ENCODE measurements at places on chromosomes 12 and 14.

DNA sequence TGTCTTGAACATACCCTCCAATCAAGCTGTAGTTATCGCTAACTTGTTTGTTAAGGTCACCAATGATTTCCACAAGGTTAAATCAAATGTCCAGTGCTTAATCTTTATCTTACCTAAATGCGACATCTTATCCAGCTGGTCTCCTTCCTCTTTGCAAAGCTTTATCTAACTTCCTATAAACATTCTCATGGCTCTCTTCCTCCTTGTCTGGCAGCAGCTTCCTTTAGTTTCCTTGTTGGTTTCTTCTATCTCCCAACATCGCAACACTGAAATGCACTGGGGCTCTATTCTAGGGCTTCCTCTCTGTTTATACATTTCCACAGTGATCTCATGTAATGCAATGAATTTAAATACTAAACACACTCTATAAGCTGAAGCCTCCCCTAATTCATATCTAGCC, 28.7 kb downstream of the UBE2N start:
- DNase-seq: no peak

DNA sequence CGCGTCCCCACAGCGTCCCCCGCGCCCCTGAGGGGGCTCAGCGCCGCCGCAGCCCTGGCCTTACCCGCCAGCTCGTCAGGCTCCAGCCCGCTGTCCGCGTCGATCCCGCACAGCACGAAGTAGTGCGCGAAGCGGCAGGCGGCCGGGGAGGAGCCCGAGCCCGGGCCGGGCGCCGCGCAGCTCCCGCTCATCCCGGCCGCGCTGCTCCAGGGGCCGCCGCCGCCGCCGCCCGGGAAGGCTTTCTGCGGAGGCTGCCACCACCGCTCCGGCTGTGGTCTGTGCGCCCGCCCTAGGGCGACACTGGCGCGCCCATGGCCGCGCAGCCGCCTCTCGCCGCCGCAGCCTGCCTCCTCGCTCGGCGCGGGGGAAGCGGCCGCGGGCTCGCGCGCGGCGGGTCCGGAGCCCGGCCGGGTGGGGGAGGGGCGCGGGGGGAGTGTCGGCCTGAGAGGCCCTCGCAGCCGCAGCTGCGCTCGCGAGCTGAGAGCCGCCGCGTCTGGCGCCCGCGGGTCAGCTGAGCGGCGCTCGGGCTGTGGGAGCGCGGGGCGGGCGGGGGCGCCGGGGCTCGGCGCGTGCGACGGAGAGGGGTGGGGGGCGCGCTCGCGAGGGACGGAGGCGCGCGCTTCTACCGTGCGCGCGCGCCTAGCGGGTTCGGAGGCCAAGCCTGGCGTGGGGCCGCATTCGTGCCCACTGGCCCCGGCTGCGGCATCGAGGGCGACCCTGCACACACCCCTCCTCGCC, at the start of gene DENND5B:
DENND5B (minus strand) TSS at position 495 of the 738 bp plus-strand sequence; CDS start at position 191, 304 bp downstream.
- peak; percentile 11 for DNase-seq

GRCh38 chr14:56125772-56126636, 7.8 kb downstream of the PELI2 start:
- DNase-seq: no peak

DNA sequence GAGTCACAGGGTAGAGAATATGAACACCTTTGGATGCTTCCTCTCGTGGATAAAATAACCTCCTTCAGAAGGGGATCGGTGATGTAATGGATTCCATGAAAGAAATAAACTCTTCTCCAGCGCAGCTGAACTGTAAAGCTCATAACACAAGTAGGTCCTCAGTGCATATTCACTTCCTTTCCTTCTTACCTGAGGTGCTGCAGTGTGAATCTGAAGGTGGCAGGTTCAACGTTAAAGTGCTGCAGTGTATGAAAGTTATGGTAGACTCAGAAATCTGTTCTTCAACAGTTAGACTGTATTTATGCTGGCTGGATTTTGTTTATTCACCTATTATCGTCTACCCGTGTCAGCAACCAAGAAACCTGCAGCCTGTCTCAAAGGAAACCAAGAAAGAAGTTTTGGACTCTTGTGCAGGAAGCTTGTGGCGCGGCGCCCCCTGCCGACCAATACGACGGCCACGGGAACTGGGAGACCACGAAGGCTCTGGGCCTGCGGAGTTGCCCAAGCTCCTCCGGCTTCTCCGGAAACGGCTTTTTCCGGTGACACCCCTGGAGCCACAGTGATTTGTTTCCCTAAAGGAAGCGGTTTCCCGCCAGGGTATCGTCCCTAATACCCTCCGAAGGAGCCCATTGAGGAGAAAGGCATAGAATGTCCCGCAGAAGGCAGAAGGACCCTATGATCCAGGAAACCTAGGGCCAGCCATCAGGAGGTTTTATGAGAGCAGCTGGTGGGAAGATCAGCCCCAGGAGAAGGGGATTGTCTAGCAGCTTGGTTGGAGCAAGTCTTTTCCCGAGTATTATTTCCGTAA, 17.6 kb upstream of the RNASE3 start:
- DNase-seq: peak; percentile 81

DNA sequence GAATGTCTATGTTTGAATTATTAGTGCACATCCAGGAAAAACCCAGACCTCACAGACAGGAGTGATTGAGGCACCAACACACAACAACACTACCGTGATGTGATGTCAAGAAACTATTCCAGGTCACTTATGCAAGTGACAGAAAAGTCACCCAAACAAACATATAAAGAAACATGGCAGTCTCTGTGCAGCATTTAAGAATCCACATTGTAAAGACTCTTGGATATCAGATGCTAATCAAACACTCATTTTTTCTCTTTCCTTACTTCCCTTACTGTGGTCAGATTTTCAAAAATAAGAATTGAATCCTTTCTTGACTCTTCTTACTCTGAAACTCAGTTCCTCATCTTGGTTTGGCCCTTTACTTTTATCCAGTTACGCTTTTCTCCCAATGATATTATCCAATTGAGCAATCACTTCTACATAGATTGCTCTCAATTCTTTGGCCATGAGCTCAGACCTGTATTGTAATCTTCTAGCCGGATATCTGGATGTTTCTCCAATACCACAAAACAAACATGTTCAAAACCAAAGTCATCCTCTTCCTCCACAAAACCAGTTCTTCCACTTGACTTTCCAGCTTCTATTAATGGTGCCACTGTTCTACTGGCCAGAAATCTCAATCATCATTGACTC, 115.4 kb downstream of the DUSP6 start:
- no peak for DNase-seq

GRCh38 chr14:77257700-77258099, 13.3 kb downstream of the NGB start:
- no peak for DNase-seq

- no peak for DNase-seq
Observed at GRCh38 chr12:12997156-12997555, 2.9 kb downstream of the HEBP1 start.

DNA sequence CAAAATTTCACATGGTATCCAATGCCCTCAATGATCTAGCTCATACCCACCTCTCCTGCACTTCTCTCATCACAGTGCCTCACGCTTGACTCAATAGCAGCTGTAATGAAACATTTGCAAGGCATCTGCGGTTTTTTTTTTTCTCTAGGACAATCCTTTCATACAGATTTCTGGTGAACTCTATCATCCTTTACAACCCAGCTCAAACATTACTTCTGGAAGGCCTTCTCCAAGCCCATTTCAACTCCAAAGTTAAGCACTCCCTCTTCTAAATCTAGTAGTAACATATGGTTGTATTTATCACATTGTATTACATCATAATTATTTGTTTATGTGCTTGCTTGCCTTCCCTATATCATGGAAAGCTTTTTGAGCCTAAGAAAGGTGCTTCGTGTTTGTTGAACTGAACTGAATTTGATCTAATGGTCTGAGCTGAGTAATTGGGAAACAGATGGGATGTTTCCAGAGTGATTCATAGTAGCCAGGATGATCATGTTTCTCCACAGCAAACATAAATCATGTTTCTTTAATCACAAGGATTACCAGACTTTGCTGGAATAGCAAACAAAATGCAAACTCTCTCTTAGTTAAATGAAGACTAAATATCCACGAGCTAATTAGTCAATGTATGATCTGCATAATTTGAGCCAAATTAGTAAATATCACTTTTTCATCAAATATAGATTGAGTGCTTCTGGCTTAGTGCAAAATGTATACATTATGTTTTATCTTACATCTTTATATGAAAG, 14.3 kb downstream of the CFL2 start:
- no peak for DNase-seq

GRCh38 chr14:97273540-97273939, 476.4 kb downstream of the VRK1 start:
- DNase-seq: no peak

- no peak for DNase-seq
Observed at GRCh38 chr12:85979641-85980040, 105.5 kb downstream of the NTS start.

DNA sequence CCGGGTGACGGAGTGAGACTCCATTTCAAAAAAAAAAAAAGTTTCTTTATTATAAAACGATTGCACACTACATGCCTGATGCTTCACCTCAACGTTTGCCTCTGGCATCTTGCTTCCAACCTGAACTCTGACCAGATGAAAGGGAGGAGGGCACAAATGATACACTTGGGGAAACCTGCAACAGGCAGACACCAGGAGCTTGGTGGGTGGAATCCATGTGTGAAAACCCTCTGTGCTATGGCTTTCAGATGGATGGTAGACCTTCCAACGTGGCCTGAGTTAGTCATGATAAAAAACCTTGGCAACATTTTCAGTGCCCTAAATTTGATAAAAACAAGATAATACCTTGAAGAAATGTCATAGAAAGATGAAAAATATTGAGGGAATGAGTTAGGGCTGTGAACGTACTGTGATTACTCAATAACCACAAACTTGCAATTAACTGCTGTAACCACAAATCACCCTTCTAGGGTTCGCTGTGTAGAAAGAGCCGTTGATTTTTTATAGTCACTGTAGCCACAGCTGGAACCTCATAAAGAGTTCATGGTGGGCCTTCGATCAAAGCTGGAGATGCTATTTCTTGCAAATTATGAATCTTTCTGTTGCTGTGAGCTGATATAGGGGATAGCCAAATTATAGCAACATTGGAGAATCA, 26.1 kb upstream of the GZMB start:
- no peak for DNase-seq

GRCh38 chr12:38469715-38470114, 153.1 kb downstream of the ALG10B start:
- no peak for DNase-seq

GRCh38 chr12:25824734-25825133, 133.7 kb upstream of the RASSF8 start:
- no peak for DNase-seq

- DNase-seq: no peak
Observed at GRCh38 chr12:67469666-67470065, 178.9 kb upstream of the DYRK2 start.

GRCh38 chr14:104856869-104857860, 7.9 kb upstream of the CEP170B start:
- DNase-seq: no peak

DNA sequence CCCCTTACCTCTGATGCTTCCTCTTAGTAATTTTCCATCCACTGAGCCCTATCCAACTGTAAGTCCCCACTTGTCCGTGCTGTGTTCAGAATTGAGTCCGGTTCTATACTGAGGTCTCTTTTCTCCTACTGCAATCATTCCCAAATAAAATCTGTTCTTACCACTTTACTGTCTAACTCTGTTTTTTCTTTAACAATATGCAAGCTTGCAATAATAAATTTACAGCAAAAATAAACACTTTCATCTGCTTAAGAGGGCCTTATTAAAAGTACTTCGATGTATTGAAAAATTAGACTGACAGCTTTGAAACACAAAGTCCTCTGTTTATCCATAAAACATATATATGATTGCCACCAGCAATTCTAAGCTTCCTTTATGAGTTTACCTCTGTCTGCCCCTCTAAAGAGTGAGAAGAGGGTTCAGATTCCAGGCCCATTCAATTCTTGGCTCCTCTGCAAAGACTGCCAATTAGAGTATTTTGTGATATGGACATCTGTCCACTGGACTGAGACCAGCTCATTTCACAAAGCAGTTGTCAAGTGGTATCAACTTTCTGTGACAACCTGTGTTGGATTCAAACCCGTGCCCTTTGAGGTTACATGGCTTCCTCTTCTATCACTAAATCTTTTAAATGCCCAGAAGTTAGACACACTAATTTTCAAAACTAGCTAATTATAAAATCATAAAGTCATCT, 39.9 kb upstream of the G2E3 start:
- DNase-seq: no peak

- DNase-seq: no peak
Observed at GRCh38 chr12:57625261-57626032, 7.6 kb downstream of the B4GALNT1 start.

DNA sequence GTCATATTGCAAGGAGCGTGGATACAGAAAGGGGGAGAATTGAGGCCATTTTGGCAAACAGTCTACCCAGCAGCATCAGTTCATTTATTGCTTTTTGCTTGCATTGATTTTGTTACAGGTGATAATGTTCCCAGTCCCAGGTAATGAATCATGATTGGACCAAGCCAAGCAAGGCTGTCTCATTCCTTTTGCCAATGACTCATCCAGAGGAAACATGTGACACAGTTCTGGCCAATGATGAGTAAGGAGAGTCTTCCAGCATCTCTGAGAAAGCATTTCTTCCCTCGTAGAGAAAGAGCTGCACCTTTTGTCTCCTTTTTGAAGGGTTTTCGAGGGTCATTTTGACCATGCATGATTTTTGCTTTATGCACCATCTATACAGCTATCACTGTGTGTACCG, 68.2 kb downstream of the SLC15A4 start:
- DNase-seq: no peak

DNA sequence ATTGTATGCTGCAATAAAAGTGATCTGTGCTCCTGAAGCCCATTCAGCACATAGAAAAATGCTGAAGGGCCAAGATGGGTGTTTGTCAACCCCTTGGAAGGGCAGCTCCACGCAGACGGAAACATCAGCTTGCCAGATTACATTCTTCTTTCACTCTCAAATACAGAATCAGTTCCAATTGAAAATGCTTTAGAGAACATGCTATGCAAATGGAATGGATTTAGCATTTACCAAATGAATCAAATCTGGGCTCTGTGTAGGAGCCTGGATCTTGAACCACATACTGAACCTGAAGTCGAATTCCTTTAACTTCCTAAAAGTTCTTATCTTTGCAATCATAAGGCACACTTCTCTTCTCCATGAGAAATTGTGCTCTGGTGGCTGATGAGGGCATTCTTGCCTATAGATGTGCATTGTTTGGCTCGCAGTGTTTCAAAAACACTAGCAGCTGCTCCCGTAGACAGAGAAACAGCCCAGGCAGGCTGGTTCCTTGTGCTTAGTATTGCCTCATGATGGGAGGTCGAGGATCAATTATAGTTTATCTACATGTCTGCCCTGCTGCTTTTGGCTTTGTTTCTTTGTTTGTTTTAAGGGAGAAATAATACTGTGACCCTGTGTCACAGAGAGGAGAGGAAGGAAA, 489.8 kb upstream of the FLRT2 start:
- no peak for DNase-seq

GRCh38 chr14:74394549-74394948, 31.5 kb downstream of the SYNDIG1L start:
- DNase-seq: no peak

- no peak for DNase-seq
Observed at GRCh38 chr14:95488376-95489213, 27.9 kb downstream of the SYNE3 start.

GRCh38 chr14:58191763-58192601, 8.0 kb upstream of the ACTR10 start:
- no peak for DNase-seq
